ENCODE measurements at places on chromosomes 3 and 15.

DNA sequence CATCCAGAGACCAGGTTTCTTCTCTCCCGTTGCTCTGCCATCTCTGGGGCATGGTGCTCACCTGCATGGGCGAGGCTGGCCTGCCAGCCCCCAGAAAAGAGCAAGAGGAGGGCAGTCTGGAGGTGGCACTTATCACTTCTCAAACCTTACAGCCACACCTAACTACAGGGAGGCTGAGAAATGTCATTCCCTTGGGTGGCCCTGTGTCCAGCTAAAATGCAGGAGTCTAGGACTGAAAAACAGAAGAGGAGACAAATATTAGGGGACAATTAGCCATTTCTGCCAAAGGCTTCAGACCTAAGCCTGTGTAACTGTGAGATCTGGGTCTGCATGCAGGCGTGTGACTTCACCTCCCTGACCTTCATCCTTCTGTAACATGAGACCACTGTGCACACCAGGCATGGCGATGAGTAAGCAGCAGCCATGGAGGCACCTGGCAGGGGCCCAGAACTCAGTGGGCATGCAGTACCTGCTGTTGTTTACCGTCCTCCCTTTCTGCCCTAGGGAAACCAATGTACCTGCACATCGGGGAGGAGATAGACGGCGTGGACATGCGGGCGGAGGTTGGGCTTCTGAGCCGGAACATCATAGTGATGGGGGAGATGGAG, 83.4 kb downstream of the MESD start:
- DNase-seq: no peak

DNA sequence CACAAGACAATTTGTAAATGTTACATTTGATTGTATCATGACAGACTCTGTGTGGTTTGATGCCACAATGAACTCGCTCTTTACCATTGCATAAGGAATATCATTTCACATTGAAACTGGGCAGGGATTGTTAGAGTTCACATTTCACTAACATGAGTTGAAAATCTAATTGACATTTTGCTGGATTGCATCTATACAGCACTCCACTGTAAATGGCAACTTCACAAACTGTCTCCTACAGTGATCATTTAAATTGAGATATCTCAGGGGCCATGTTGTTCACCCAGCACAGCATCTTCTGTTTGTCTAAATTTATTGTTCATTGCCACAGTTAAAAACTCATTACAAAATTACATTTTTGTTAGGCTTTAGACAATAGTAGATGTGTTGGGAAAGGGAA, 499.4 kb downstream of the GBE1 start:
- no peak for DNase-seq

DNA sequence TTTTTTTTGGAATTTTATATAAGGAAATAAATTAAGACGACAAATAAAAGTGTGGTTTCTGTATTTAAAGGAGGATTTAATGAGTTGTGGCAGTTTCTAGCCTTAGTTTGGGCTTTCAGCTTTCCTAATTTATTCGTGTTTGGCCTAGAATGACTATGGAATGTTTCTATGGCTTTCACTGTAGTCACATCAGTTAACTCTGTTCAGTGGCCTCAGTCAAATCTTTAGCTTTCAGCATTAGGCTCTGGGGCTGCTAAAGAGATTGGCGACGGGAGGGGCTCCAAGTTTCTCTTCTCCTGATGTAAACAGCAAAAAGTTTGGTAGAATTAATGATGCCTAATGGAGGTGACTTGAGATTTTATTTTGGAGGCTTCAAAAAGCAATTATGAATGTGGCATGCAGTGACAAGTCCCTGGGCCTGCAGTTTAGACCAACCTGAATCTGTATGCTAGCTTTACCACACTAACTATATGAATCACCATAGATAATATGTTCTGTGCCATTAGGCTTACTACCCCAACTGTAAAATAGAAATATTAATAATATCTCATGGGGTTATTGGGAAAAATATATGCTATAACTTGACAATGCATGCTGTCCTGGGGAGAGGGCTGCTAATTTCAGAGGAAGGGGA, 47.1 kb upstream of the ADGRG7 start:
- no peak for DNase-seq

GRCh38 chr3:195385526-195385925, 57.3 kb downstream of the ACAP2 start:
- no peak for DNase-seq

DNA sequence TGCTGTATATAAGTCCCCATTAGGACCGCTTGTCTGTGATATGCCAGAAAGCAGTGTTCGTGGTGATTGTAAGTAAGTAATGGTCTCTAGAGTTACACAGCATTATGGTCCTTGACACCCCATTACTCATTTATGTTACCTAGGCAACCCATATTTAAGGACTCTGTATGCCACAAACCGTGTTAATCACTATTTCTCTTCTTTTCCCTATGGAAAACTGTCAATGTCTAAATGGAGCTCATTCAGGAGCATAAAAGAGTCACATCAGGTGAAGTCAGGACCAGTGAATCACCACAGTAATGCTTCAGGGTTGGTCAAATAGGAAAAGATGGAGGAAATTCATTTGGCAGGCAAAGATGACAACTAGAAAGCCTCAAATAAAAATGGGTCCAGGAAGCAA, 146.6 kb upstream of the PEX5L start:
- DNase-seq: no peak

DNA sequence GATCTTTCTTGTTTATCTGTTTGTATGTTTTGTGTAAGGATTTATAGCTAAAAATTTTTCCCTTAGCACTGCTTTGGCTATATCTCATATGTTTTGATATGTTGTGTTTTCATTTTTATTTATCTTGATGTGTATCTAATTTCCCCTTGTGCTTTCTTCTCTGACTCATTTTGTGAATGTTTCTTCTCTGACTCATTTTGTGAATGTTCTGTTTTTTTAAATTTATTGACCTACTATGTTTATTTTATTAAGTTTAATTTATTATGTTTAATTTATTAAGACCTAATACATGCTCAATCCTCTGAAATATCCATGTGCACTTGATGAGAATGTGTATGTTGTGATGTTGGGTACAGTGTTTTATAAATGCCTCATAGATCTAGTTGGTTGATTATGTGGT, 793.5 kb upstream of the CADM2 start:
- DNase-seq: no peak

GRCh38 chr15:66940368-66940767, 125.0 kb upstream of the SMAD3 start:
- DNase-seq: no peak

- no peak for DNase-seq
Observed at GRCh38 chr15:48537271-48538113, 108.0 kb downstream of the FBN1 start.

- DNase-seq: no peak
Observed at GRCh38 chr3:119173325-119173724, at the start of gene UPK1B. TSS of gene UPK1B (plus strand) at chr3:119173598. CDS start at chr3:119186742, 13,144 bp downstream.

DNA sequence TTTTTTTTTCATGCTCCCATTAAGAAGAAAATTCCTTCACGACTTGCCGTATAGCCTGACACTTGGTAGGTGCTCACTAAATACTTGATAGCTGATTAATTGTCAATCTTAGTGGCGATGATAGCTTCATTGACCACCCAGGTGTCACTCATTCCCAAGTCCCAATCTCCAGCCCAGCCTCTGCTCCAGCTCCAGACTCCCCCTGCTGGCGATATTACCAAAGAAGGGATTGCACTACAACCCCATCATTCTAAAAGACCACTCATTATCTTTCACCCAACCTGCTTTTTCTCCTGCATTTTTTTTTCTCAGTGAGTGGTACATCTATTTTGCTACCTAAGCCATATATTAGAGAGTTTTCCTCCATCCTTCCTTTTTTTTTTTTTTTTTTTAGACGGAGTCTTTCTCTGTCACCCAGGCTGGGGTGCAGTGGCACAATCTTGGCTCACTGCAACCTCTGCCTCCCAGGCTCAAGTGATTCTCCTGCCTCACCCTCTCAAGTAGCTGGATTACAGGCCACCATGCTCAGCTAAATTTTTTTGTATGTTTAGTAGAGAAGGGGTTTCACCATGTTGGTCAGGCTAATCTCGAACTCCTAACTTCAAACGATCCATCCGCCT, 19.5 kb upstream of the COMMD2 start:
- DNase-seq: peak; percentile 12

- DNase-seq: no peak
Observed at GRCh38 chr3:16061491-16061890, 113.0 kb upstream of the GALNT15 start.

DNA sequence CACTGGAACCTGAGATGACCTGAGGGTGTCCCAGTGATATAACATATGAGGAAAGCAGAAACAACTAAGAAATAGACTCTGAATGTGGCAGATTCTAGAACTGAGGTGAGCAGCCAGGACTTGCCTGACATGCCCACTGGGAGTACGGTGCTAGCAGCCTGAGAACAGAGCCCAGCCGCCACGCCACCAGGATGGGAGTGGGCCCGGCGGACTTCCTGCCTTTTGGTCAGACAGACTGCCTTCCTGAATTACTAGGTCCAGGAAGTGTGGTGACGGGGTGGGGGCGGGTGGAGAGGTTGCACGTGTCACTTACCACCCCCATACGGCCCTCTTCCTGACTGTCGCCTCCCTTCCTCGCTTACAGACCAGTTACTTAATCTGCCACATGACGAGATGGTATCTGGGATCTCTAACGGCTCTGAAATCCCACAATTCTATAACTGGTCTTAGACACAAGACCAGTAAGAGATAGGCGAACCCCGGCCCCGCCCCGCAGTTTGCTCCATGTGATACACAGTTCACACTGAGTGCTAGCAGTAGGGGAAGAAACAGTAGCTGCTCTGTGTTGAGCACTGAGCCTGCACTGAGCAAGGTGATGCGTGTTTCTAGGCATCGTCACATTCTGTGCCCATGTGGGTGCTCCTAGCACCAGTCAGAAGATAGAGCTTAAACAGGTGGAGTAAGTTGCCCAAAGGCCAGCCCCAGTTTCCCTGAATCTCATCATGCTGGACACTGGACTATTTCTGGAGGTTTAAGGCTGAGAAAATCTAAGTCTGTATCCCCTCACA, 95.7 kb downstream of the CPN2 start:
- DNase-seq: peak; percentile 24

GRCh38 chr3:117736846-117737245, 1027.3 kb downstream of the TUSC7 start:
- no peak for DNase-seq

- DNase-seq: no peak
Observed at GRCh38 chr3:33061782-33062181, 35.2 kb downstream of the GLB1 start.

GRCh38 chr3:165133188-165133899, 55.0 kb upstream of the SI start:
- no peak for DNase-seq

DNA sequence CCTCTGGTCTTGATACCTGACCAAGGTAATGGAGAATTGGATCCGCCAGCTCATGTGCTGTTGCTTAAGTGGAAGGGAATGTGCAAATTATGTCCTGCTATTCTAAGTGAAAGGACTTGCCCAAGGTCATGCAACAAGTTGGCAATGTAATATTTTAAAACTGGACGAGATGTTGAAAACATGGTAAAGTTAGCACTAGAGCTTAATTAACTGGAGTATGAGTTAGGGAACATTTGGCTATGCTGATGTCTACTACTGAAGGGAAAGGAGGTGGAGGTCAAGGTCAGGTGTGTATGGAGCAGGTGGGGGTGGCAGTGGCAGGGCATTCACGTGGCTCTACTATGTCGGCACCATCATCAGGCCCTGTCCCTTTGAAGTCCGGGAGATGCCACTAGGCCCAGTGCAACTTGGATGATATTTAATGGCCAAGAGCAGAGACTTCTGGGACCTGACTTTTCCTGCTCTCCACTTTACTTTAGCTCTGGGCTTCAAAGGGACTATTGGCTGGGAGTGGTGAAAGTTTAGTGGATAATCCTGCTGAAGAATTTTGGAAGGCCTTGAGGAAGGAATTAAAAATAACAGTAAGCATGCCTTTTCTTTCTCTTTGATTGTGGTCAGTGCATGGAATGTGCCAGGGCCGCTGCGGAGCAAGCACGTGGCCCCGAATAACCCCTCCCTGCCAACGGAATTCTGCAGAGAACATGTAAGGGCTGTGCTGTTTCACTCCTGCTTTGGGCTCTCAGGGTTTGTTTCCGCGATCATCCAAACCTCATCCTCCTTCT, 14.9 kb downstream of the SMAD3 start:
- no peak for DNase-seq

- DNase-seq: no peak
Observed at GRCh38 chr3:882533-882932, 210.3 kb upstream of the CNTN6 start.

- DNase-seq: no peak
Observed at GRCh38 chr15:70030851-70031250, 66.9 kb downstream of the TLE3 start.

DNA sequence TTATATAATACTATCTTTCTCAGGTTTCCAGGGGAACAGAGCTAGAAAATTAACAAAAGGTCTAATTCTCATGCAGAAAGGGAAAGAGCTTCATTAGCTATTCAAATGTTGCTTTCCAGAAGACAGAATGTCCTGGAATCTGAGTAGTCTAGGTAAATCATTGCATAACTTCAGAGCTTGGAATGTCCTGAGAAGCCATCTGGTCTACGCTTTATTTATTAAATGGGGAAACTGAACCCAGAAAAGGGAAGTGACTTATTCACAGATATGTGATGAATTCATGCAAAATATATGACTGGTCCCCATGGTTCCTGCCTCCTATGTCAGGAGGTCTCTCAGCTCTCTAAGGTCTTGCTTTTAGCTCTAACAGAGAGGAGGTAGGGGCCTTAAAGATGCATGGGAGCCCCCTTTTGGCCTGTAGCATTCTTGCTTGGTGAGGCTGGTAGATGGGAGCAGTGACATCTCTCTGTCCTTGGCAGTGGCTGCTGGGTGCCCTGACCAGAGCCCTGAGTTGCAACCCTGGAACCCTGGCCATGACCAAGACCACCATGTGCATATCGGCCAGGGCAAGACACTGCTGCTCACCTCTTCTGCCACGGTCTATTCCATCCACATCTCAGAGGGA, 99.2 kb downstream of the CEMIP start:
- DNase-seq: no peak

DNA sequence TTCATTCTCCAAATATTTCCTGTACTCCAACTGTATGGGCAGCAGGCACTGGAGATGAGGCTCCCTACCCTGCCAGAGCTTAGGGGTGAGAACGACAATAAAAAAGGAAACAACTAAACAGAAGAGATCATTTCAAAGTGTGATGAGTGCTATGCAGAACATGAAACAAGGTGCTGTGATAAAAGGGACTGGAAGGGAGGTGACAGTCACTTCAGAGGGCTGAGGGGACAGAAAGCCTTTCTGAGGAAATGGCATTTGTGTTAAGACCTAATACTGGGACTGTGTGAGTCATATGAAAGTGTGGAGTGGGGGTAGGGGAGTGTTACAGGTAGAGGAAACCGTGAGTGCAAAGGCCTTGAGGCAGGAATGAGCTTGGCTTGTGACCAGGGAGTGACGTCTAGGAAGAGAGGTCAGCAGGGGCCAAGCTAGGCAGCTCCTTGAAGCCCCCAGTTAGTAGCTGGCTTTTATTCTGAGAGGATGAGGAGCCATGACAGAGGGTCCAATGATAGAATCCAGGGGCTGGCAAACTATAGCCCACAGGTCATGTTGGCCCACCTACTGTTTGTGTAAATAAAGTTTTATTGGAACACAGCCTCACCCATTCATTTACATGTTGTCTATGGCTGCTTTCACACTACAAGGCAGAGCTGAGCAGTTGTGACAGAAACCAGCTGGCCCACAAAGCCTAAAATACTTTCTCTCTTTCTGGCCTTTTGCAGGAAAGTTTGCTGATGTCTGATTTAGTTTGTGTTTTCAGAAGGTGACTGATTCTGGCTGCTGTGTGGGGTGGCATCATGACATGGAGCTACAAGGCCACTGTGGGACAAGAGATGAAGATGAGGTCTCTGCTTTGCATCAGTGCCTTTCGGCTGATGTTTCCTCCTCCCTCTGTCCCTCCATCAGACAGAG, 56.6 kb downstream of the LSM3 start:
- DNase-seq: no peak
